ENCODE measurements at places on chromosomes 16 and 17. TPM values are rescaled to one million over a fixed set of nuclear protein-coding genes. Genes with fewer than 3 reads are reported as not detected.

The SSTR5 gene
- total RNA-seq, result 0.77 TPM

The SRCIN1 gene
- under 0.01 TPM for total RNA-seq

The RGS9 gene
- total RNA-seq, result 2.3 TPM

The ZNF19 gene
- 2.1 TPM for total RNA-seq

The EPOP gene
- 0.60 TPM for total RNA-seq

The EFCAB13 gene
- total RNA-seq, result 11.4 TPM

The HS3ST4 gene
- not detected for total RNA-seq

The CD300A gene
- total RNA-seq, result not detected

The RBFOX1 gene
- total RNA-seq, result not detected

The LDHD gene
- 0.65 TPM for total RNA-seq

The COPZ2 gene
- 11.2 TPM for total RNA-seq

The RAB26 gene
- total RNA-seq, result 0.26 TPM
